Testis (tissue), 5 donors: ENCODE measurements at places on chromosomes 5 and 9.

DNA sequence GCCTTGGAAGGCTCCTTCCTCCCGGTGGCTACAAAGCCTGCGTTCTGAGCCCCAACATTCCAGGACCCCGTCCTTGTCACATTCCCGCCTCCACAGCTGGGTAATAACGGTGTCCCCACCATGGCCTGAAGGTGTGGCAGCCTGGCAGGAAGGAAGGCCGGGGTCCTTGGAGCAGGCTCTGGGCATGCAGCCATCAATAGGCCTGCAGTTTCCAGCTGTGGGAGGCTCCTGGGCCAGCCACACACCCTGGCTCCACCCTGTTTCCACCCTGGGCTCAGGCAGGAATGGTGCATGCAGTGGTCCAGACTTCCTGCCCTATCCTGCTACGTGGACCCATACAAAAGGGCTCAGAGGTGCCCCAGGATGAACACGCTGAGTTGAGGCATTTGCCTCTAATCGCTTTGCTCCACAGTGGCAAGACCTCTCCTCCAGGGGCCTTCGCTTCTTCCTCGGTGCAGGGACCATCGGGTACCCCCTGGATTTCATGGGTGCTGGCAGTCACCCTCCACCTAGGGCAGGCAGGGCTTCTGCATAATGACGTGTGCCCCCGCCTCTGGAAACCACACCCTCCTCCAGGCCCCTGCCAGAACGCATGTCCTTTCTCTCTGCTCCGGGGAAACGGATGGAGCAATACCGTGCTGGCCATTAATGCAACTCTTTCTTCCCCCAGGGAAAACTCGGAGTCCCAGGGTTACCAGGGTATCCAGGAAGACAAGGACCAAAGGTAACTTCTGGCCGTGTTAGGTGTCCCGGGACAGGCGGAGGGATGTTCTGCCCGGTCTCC lies 95.1 kb upstream of the FCN2 start:
- DNase-seq: no peak

DNA sequence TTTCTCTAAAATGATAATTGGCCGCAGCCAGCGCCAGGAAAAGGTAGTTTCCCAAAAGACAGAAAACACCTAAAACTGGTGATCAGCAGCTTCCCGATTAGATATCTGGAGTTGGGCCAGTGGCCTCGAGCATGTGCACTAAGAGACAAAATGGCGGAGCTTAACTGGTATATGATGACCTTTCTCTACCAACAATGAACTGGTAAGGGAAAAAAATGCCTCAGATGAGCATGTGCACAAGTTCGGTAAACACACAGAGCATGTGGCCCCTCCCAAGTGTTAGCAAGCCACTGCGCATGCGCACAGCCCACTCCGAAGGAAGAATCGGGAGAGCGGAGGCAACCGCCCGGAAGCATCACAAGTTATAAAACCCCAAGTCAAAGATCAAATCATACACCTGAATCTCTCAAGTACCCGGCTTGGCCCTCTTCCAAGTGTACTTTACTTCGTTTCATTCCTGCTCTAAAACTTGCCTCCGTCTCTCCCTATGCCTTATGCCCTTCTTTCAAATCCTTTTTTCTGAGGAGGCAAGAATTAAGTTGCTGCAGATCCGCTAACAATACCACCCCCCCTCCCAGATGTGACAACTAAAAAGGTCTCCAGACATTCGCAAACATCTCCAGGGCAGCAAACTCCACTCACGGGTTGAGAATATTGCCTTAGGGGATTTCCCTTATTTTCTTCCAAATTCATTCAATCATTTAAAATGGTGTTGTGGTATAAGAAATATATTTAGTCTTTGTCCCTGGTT lies 15.0 kb upstream of the PTBP3 start:
- DNase-seq: peak; percentile 88

DNA sequence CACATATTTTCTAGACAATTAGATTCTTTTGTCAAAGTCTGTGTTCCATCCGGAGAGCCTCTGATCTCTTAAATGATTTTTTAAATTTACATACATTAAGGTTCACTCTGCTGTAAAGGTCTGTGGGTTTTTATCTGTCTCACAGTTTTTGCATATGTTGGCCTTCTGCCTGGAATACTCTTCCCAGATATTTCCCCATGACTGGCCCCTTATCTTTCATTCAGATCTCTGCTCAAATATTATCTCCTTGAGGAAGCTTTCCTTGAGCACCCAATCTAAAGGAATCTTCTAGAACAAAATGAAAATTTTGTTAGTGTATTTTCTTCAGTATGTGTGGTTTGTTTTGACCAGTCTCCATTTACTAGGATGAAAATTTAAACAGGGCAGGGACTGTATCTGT lies 26.3 kb downstream of the FAF2 start:
- no peak for DNase-seq

GRCh38 chr9:79667120-79667519 lies 95.4 kb downstream of the TLE4 start:
- DNase-seq: no peak

DNA sequence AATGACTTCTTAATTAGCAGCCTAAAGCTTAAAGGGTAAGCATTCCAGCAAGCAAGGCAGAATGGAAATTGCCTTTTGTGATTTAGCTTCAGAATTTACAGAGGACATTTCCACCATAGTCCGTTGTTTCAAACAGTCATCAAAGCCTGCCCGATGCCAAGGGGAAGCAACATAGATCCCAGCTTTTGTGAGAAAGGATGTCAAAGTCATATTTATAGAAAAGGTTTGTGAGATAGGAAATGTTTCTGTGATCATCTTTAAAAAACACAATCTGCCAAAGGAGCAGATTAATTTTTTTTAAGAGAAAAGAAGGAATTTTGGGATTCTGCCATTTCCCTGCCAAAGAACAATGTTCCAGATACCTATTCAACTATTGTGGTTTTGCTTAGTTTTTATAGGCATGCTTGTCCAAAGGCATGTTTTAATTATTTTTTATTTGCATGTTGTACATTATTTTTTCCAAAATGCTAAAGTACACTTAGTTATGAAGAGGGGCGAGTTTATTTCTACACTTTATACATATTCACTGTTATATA lies 346.9 kb downstream of the ZNF608 start:
- no peak for DNase-seq

GRCh38 chr9:89386797-89387196 lies 68.5 kb downstream of the SECISBP2 start:
- no peak for DNase-seq

DNA sequence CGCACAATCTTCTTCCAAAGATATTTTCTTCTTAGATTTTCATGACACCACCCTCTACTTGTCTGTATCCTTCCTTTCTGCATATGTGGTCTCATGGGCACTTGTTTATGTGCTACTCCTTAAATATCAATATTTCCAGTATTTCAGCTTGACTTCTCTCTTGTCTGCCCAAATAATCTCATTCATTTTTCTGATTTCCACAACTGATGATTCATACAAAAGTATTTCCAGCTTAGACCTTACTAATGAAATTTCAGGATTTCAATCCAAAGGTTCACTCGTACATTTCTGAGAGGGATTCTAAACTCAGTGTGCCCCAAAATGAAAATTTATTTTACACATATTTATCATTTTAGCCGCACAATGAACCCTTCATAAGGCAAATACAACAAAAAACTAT lies 928.9 kb upstream of the C9orf72 start:
- no peak for DNase-seq
